ENCODE measurements at places on chromosomes 3 and 15.
A peak's percentile ranks its signal among the peaks of the same experiment; 100 is the strongest.

DNA sequence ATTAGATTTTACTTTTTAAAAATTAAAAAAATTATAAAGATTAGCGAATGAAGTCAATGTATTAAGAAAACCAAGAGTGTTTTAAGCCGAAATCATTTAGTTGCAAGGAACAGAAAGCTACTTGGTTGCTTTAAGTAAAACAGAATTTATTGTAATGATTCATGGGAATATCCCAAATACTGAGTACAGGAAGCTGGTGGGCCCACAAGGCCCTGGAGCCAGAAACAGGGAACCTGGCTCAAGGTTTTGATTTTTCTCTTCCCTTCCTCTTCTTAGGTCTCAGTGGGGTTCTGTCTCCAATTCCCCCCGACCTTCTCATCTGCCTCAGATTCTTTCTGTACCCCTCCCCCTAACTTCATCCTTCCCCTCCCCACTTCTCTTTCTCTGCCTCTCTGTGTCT lies 229.0 kb downstream of the TLE3 start:
- DNase-seq: no peak

GRCh38 chr3:34957677-34958076 lies 681.6 kb upstream of the ARPP21 start:
- DNase-seq: no peak

DNA sequence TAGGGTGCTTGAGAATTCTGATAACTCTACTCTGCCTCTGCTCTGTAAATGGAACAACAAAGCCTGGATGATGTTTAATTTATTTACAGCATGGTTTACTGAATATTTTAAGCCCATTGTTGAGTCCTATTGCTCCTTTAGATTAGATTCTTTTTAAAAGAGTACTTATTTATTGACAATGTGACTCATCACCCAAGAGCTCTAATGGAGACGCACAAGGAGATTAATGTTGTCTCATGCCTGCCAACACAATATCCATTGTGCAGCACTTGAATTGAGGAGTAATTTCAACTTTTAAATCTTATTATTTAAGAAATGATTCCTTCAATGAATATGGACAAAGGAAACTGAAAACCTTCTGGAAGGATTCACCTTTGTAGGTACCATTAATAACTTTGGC lies 691.4 kb downstream of the ZBBX start:
- DNase-seq: no peak

- peak; percentile 8 for DNase-seq
Observed at GRCh38 chr3:3133500-3133899, 6.8 kb downstream of the TRNT1 start.

DNA sequence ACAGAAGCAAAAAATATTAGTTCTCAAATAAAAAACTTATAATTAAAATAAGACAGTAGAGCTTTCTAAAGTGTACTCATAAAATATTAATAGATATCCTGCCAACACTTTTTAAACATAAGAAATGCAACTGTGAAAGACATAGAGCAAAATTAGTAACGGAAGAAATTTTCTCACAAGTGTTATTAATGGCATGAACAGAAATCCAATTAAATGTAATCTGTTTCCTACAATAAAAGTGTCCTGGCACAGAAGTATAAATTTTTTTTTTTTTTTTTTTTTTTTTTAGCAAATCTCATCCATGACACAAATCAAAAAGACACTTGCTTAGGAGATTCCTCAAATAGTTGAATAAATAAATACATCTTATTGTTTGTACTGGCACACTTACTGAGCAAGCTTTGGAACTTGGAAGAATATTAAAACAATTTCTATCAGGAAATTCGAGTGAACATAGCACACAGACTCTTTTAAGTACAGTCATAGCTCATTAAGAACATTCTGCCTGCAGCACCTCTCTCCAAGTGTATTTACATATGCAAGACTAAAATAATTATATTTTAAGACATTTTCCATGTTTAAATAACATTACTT lies 227.2 kb upstream of the ROBO2 start:
- DNase-seq: no peak

GRCh38 chr3:123627673-123628670 lies 43.1 kb upstream of the HACD2 start:
- DNase-seq: peak; percentile 11

DNA sequence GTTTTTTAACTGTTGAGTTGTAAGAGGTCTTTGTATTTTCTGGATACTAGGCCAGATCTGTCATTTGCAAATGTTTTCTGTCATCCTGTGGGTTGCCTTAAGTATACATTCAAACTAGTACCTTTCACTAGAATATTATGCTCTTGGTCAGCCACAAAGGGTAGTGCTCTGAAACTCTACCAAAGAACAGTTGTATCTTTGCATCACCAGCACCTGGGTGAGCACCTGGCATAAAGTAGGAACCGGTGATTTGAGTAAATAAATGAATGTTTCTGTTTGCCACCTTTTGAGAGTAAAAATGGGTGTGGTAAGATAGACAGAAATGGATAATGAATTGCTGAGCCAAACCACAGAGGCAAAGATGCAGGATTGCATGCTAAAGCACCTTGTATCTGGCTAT lies 98.7 kb downstream of the SLCO3A1 start:
- DNase-seq: no peak

GRCh38 chr3:54891540-54891897 lies 36.3 kb downstream of the LRTM1 start:
- DNase-seq: no peak
